ENCODE measurements at places on chromosomes 13 and 19.
A peak's percentile ranks its signal among the peaks of the same experiment; 100 is the strongest.

GRCh38 chr13:109160357-109160756 lies 530.9 kb downstream of the MYO16 start:
- no peak for DNase-seq

GRCh38 chr13:99267927-99268326 lies 9.7 kb upstream of the GPR18 start:
- DNase-seq: no peak

- DNase-seq: no peak
Measured at GRCh38 chr19:11463391-11463790, 17.5 kb downstream of the ELAVL3 start.

DNA sequence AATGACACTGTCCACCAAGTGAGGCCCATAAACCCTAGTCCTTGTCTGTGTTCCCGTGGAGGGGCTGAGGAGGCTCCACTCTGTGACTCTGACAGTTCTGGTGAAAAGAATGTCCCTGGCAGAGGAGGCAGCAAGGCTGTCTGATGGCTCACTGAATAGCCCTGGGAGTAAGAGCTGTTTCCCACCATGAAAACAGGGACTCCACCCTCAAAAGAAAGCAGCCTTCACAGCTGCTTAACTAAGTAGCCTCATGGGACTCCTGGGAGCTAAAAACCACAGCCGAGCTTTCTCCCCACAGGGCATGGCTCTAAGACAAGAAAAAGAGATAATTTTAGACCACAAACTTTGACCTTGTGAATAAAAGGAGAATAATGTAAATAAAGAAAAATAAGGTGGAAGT lies 135.1 kb upstream of the FRY start:
- peak; percentile 31 for DNase-seq

- peak; percentile 27 for DNase-seq
Measured at GRCh38 chr19:6417713-6418561, 6.7 kb downstream of the KHSRP start.

DNA sequence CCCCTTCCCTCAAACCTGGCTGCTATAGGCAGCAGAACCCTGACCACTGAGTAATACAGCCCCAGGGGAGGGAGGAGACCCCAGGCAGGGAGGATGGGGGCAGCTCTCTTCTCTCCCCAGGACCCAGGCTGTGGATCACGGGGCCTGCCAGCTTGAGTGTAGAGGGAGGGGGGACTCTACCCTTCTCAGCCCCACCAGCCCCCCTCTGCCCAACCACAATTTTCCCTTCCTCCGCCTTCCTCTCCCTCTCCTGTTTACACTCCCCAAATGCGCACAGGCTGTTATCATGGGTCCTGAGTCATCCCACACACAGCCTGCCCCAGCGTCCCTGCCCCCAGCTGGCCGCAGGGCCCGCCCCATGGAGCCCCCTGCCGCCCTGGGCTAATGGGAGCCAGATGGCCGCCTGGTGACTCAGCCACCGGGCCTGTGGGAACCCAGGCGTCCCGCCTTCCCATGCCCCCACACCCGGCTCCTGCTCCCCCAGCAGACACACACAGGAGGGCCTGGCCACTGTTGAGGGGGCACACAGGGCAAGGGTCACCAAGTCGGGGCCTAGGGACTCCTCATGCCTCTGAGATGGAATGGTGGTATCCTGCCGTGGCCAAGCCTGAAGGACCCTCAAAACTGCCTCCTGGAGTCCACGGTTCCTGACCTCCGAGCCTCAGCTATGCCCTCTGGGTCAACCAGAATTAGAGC lies 13.6 kb downstream of the CCDC97 start:
- peak; percentile 93 for DNase-seq

DNA sequence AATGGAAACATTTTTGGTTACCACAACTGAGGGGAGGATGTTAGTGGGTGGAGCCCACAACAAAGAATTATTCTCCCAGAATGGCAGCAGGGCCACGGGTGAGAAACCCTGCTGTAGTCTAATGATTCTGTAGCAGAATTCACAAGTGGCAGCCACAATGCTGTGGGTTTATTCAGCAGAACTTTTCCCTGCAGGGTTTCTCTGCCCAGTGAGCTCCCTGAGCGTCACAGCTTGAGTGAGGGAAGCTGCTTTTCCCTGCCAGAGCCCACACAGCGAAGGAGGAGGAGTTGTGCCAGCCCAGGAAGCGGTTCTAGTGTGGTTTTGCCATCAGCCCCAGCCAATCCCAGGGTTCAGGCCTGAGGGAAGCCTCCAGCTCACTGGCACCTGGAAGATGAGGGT lies 4.4 kb downstream of the ATP12A start:
- no peak for DNase-seq

GRCh38 chr19:56393119-56394012 lies at the start of gene ZNF582:
Gene ZNF582, minus strand, starts transcription at chr19:56393534. Its CDS starts 1,782 bp downstream, at chr19:56391752.
- DNase-seq: peak; percentile 94
